ENCODE measurements at places on chromosomes 5 and 9.

- DNase-seq: no peak
Observed at GRCh38 chr5:55708732-55709131, 3.4 kb downstream of the SLC38A9 start.

DNA sequence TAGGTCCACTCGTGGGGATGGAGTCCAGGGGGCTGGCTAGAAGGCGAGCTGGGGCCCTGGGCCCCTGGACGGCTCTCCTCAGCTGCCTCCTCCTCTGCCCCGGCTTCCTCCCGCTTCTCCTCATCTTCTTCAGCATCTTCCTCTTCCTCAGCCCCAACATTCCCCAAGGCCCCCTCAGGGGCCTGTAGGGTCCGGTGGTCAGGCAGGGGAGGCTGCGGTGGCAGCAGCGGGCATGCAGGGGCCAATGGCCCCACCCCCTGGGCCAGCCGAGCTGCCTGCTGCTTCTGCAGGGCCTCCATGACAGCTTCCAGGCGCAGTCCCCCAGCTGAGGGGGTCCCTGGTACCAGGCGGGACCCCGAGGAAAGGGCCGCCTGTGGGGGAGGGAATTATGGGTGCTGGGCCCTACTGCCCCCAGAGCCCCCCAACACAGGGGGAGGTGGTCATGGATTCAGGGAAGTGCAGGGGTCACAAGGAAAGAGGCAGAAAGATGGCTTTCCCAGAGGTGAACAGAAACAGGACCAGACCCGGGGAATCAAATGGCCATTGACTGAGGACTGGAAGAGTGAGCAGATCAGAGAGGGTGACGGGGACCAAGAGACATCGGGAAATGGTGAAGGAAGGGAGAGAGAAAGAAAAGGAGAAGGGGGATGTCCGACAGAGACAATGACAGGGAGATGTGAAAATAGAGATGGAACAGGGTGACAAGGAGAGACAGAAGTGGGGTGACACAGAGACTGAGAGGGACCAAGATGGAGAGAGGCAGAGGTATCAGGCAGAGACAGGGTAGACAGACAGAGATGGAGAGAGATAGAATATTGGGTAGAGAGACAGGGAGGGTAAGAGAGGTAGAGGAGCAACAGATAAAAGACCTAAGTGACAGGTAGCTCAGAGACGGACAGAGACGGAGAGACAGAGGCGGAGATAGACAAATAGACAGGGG, 880 bp downstream of the ARID3C start:
- DNase-seq: no peak

GRCh38 chr5:53871050-53871449, 310.6 kb downstream of the NDUFS4 start:
- DNase-seq: no peak

- DNase-seq: no peak
Observed at GRCh38 chr5:112574536-112574935, 155.5 kb upstream of the EPB41L4A start.

- no peak for DNase-seq
Observed at GRCh38 chr9:86660146-86660943, 287.0 kb downstream of the GAS1 start.

DNA sequence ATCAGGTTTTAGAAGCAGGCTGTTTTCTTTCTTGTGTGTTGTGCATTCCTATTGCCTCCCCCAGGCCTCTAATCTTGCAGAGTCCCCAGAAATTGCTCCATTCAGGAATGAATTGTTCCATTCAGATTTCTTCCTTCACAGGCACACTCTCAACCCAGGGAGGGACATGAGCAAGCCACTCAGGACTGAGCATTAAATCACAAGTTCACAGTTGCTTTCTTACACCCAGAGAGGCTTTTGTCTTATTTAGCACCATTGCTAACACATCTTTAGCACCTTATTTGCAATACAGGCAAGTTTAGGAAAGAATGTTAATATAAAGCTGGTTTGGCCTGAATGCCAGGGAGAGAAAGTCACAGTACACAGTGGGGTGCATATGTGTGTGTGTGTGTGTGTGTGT, 221.4 kb downstream of the RAB3C start:
- DNase-seq: no peak

DNA sequence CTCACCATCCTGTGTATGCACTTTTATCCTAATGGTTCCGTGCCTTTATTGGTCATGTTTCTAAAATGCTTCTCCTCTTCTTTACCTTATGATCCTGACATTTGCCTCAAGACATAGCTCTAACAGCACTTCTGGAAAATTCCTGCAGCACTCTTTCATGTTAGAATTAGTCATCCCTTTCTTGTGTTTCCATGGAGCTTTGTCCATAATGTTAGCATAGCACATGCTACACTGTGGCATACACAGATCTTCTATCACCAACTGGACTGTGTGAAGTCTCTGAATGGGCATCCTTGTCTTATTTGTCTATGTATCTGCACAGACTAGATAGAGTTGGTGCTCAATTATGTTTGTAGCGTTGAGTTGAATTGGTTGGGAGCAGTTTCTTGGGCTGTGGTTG, 2.0 kb downstream of the SCGB3A2 start:
- DNase-seq: no peak

DNA sequence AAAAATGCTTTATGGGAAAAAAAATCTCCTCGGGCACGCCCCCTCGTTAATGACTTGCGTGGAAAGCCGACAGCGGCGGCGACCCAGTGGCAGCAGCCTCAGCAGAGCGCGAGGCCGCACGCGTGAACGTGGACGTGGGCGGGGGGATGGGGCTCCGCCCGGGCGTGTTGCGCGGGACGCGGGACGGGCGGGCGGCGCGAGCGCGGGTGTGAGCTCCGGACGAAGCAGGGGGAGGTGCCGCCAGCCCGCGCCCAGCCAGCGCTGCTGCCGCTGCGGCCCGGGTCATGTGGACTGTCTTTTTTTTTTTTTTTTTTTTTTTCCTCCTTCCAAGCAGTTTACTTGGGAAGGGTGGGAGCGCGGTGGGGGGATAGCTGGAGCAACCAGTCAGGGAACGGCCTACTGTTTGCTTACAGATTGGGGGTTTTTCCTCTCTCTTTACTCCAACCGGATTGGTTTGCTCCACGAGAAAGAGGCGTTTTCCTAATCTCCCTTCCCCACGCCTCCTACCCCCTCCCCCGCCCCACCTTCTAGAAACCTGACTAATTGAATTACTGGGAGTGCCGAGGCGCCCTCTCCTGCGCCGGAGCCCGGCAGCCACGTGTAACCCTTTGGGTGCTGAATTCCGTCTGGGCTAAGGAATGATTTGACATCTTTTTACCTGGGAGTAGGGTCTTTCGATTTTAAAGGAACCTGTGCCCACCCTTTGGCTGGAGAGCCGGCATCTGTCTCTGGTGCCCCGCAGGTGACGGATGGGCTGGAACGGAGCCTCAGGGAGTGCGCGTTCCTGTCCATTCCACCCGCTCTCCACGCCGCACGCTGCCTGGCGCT, 1.7 kb upstream of the EFNA5 start:
- DNase-seq: peak; percentile 77

DNA sequence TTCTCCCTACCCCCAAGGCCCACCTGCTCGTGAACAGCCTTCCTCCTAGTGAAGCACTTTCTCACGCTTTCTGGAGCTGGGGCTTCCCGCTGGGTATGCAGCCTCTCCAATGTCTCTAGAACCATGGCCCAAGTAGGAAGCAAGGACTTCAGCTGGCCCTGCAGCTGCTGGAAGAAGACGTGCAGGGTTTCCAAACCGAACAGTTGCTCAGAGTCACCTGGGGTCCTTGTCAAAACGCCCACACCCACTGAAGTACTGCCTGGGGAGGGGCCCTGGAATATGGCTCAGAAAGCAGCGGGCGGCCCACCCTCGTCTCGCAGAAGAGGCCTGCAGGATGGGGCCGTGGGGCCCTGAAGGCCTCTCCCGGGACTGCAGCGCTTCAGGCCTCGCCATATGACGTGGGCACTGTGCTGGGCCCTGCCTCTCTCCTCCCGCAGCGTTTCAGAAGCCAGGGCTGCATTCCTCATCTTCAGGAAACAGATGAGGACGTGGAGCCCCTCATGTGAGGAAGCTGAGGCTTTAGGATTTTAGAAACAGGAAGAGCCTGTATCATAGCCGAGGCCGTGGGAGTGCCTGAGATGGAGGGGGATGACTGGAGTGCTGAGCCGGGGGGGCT, 116.0 kb upstream of the LMX1B start:
- DNase-seq: no peak

- DNase-seq: no peak
Observed at GRCh38 chr5:35470866-35471265, 146.8 kb upstream of the SPEF2 start.

GRCh38 chr9:114856215-114856941, 50.5 kb upstream of the TNFSF15 start:
- no peak for DNase-seq

DNA sequence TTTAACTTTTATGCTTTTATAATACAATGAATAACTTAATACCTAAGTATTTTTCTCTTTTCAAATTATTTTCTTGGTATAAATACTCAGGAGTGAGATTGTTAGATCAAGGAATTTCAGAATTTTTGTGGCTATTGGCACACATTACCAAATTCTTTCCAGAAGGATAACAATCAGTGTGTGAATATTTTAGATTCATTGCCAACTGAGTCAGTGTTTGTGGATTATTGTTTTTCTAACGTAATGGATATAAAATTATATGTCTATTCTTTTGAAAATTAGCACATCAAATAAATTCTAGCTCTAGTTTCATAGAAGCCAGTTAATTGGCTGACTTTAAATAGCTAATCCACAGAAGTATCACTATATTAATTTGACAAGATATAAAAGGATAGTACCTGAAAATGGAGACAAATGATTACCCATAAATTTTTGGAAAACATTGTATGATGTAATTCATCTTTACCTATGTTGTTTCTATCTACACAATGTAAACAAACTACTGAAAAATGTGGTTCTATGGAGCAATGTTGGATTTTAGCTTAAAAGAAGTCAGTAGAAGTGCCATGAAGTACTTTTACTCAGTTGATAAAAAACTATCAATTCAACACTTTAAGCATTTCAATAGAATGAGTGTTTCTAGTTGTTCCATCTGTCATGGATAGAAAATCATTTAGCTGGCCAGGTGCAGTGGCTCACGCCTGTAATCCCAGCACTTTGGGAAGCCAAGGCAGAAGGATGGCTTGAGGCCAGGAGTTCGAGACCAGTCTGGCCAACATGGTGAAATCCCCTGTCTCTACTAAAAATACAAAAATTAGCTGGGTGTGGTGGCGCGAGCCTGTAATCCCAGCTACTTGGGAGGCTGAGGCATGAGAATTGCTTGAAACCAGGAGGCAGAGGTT, 185.1 kb downstream of the ADAMTSL1 start:
- no peak for DNase-seq

GRCh38 chr9:3879315-3879714, 353.5 kb upstream of the RFX3 start:
- no peak for DNase-seq

- DNase-seq: no peak
Observed at GRCh38 chr9:94941211-94941875, 214.8 kb downstream of the AOPEP start.

- DNase-seq: no peak
Observed at GRCh38 chr5:133680830-133681565, 68.7 kb upstream of the FSTL4 start.

Measured in T1000 (cell line).